Osteoblast (primary cell): ENCODE measurements at places on chromosomes 3 and 15. TPM values are rescaled to one million over a fixed set of nuclear protein-coding genes. Genes with fewer than 3 reads are reported as not detected.

Gene TAGLN3
- total RNA-seq, result not detected in 2 replicates

Gene SLC24A5
- total RNA-seq, result not detected in 2 replicates

Gene ATP13A5
- total RNA-seq, result not detected in 2 replicates

Gene LEKR1
- total RNA-seq, result 0.36 and 1.5 TPM in 2 replicates

Gene FBXO40
- total RNA-seq, result not detected in 2 replicates

- DNase-seq, result no peak
- H3K4me3 ChIP-seq, result no peak overlapping the region
- H3K27ac ChIP-seq, result no peak overlapping the region
- H3K4me1 ChIP-seq, result no peaks in the 10 kb centered on the region
Measured at GRCh38 chr3:45412763-45413162, 24.4 kb downstream of the LARS2 start.

DNA sequence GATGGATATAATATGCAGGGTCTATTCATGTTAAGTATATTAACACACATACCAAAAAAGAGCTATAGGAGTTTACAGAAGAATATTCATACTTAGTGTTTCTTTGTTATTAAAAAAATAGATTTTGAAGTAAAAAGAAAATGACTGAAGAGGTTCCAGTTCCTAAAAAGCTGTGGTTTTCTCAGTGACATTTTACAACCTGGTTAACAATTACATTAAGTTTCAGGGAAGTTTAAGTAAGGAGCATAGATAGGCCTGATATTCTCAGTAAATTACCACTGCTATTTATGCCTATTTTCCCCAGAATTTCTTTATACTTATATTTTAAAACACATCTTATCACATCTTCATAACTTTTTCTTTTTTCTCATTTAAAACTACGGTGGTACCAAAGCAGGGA, 43.6 kb upstream of the SPTSSB start:
- no peaks in the 10 kb centered on the region for H3K27me3 ChIP-seq
- H3K27ac ChIP-seq, result peak overlapping the region; percentile 96
- no peak overlapping the region for H3K4me3 ChIP-seq
- H3K36me3 ChIP-seq, result no peaks in the 10 kb centered on the region
- peaks cover 30% of the 10 kb centered on the region for H3K4me1 ChIP-seq
- no peak for DNase-seq

GRCh38 chr15:35505141-35505540, 40.8 kb downstream of the DPH6 start:
- no peak overlapping the region for H3K27ac ChIP-seq
- no peaks in the 10 kb centered on the region for H3K4me1 ChIP-seq
- no peaks in the 10 kb centered on the region for H3K36me3 ChIP-seq
- H3K27me3 ChIP-seq, result no peaks in the 10 kb centered on the region

DNA sequence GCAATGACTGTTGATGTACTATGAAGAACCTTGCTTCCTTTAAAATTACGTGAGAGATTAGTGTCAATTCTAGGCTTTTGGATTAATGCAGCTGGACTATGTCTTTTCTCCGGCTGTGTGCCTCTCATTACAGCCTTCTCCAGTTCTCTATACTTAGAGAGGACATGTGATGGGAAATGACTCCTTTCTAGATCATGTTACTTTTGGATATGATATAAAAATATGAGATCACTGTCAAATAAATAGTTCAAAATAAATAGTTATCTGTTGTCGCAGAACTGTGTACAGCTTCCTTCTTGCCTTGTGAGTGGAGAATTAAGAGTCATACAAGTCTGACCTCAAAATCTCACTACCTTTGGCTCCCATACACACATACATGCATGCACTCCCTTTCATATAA, 592.4 kb downstream of the DIPK2A start:
- no peaks in the 10 kb centered on the region for H3K27me3 ChIP-seq
- no peaks in the 10 kb centered on the region for H3K36me3 ChIP-seq
- no peak overlapping the region for H3K27ac ChIP-seq
- no peaks in the 10 kb centered on the region for H3K4me1 ChIP-seq
- DNase-seq, result no peak

DNA sequence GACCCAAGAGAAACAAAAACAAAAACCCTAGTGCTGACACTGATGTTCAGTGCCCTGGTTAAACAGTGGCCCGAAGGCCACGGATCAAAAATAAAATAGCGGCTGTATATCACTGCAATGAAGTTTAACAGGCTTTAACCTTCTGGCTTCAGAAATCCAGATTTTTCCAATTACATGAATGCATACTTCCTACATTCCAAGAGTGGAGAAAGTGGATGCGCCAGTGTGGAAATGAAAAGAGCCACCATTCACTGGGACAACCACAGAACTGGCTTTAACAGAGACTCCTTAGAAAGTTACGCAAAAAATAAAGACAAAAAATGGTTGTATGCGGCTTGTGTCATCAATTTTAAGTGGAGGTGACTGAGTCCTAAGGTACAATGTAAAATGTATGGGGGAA, 522.2 kb downstream of the FHIT start:
- no peaks in the 10 kb centered on the region for H3K36me3 ChIP-seq
- DNase-seq, result no peak
- H3K27me3 ChIP-seq, result no peaks in the 10 kb centered on the region
- H3K27ac ChIP-seq, result no peak overlapping the region
- H3K4me3 ChIP-seq, result no peak overlapping the region
- H3K4me1 ChIP-seq, result no peaks in the 10 kb centered on the region

- no peak for DNase-seq
- no peak overlapping the region for H3K4me3 ChIP-seq
- H3K36me3 ChIP-seq, result no peaks in the 10 kb centered on the region
Measured at GRCh38 chr3:159645874-159646273, 342.8 kb upstream of the IL12A start.
